CD8-positive, alpha-beta memory T cell (primary cell): ENCODE measurements at places on chromosomes 11 and 22.

- no peak for DNase-seq
Observed at GRCh38 chr11:69909561-69910518, 90.6 kb upstream of the FGF3 start.

DNA sequence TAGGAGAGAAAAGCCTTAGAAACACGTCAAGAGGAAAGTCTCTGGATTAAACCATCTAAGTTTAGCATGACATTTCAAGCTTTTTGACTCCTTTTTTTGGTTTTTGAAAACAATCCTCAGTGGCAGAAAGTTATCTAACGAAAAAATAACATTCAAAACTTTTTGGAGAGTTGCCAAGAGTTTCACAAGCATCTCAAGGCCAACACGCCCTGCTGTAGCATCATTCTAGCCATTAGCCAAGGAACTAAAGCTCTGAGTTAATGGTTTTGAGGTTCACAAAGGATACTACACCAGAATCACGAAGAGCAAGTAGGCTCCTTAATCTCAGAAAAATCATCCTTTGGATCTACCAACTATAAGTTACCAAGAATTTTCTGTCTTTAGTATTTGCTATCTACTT lies 94.8 kb downstream of the PICALM start:
- no peak for DNase-seq

- no peak for DNase-seq
Observed at GRCh38 chr22:22920104-22920654, 32.6 kb downstream of the IGLL5 start.

GRCh38 chr11:83061883-83062282 lies 9.8 kb downstream of the RAB30 start:
- no peak for DNase-seq

DNA sequence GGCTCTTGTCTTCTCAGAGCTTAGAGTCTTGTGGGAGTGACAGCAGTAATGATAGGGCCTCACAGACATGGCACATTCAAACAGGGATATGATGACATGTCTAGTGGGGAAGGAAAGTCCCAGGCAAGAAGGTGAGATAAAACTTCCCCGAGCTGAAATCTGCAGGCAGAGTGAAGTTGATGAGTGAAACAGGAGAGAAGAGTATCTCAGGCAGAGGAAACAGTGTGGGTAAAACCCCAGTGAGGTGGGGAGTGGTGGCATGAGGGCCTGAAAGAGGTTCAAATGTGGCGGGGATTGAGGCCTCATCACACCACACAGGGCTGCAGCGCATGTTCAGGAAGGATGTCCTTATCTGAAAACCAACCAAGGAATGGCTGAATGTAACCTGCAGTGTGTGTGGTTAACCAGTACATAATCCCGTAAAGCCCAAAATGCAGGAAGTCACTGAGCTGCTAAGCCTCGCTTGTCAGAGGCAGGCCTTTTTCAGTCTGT lies 153.8 kb upstream of the E2F8 start:
- DNase-seq, result no peak

- no peak for DNase-seq
Observed at GRCh38 chr11:7905549-7905948, 25.5 kb downstream of the OR10A6 start.

DNA sequence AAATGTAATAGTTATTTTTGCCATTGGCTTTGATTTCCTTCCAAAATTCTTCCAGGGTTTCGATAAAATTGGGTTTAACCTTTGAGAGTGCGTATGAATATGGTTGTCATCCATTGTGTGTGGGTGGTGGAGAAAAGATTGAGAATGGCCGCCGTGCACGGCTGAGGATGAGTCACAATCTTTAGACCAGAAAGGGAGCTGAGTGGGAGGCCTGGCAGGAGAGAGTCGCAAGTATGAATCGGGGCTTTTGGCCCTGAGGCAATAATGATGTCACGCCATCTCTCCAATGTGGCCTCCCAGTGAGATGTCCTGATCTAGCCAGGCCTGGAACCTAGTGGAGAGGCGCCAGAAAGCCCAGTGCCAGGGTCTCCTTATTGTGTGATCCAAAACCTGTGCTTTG lies 33.1 kb upstream of the SMPD1 start:
- DNase-seq, result no peak

DNA sequence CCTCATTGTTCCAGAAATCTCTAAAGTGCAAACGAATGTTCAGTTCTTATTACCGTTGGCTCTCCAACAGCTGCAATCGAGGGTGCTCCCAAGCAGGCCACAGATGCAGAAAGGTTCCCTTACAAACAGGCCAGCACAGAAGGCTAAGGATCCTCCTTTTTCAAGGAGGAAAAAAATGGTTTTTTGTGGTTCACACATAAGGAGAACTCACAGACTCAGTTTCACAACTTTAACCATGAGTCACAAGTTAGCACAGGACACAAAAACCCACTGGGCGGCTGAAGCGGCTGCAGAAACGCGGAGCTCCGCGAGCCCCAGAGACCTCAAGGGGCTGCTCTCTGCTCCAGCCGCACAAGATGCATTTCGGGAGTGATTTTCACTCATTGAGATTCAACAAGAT lies 98.2 kb upstream of the PRR5 start:
- no peak for DNase-seq

- DNase-seq, result no peak
Observed at GRCh38 chr11:45724153-45724552, 58.7 kb upstream of the CHST1 start.

- DNase-seq, result no peak
Observed at GRCh38 chr11:68052137-68052873, 13.5 kb downstream of the TCIRG1 start.

DNA sequence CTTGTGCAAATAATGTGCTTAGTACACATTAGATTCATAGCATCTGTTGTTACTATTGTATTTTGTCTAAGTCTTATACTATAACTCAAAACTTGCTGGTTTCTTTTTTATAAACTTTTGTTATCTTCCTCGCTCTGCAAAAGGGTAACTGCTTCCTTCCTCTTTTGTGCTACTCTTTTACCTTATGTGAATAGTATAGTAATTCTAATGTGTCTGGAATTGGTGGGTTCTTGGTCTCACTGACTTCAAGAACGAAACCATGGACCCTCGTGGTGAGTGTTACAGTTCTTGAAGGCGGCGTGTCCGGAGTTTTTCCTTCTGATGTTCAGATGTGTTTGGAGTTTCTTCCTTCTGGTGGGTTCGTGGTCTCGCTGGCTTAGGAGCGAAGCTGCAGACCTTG lies 563.1 kb upstream of the LUZP2 start:
- DNase-seq, result no peak

DNA sequence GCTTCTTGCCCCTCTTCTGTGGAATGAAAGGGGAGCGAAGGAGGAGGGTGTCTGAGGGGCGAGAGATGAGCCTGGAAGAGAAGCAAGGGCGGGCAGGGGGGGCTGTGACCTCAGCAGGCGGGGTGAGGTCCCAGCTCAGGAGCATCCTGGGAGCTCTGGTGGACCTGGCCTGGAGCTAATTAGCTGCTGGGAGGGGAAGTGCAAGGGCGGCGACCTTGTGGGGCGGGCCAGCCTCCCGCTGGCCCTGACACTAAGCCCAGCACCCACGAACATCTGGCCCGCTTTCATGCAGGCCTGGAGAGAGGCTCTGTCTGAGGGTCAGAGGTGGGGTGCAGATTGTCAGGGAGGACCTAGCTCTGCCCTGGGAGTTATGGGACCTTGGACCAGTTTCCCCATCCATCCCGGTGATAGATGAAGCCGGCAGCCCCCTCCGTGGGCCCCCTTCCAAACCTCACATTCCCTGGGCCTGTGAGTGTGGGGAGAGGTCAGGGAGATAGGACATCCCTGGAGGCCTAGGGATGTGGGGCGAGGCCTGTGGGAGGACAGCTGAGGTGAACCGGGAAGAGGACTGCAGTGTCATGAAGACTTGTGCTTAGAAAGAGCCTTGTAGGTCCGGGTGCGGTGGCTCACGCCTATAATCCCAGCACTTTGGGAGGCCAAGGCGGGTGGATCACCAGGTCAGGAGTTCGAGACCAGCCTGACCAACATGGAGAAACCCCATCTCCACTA lies 28.5 kb upstream of the CD82 start:
- no peak for DNase-seq

DNA sequence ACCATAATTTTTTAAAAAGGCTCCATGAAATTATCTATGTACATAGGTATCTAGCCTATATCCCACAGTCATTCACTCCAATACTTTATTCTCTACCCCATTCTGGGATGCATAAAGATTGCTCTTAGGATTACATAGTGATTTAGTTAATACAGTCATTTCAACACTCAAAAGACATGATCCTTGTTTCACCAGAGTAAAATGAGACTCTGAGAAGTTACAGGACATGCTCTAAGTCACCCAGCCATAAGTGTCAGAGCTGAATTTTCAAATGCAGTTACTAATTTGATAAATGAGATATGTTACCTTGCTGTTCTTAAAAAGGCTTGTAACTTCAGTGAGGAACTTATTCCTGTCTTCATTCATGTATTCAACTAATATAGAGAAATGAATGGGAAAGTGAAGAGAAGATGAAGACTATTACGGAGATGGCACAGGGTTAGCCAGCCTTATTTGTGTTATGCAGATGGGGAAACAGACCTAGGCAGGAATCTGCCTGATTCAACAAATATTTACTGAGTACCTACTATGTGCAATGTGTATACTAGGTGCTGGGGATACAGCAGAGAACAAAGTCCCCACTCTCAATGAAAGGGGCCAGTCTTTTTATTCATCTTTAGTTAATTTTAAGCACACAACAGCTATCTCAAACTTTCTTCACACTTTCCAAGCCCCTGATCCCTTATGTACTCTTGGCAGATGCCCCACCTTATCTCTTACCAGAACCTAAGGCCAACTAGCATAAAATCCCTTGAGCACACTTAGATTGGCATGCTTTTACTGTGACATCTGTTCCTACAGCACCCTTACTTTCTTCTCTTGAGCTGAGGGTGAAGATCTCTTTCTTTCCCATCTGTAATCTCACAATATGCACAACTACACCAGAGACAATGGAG lies 21.6 kb downstream of the MAPK1 start:
- DNase-seq, result no peak

- DNase-seq, result peak; percentile 33
Observed at GRCh38 chr11:70586261-70587074, 188.1 kb downstream of the CTTN start.

DNA sequence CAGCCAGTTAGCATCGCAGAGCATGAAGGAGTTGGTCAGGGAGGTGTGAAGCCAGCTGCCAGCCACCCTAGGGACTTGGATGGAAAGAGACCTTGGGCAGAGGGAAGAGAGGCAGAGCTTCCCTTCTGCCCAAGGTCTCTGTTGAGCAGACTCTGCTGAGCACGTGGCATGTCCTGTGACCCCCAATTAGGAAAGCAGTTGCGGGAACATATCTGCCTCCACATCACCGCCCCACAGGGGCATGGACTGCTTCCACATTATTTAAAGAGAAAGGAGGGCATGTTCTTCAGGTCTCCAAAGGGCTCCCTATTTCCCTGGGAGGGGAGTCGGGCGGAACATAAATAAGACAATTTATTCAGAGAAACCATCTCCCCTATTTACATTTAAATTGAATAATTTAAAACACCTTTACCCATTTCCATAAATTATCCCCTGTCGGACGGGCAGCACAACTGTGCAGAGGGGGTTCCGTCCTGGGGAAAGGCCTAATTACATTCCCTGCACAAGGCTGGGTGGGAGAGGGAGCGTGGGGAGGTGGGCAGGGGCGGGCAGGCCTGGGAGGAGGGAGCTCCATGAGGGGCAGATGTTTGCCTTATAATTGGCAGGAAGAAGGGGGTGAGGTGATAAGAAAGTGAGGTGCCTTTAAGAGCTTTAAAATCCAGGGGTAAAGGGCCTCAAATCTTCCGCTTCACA lies 88.8 kb upstream of the THY1 start:
- DNase-seq, result no peak

DNA sequence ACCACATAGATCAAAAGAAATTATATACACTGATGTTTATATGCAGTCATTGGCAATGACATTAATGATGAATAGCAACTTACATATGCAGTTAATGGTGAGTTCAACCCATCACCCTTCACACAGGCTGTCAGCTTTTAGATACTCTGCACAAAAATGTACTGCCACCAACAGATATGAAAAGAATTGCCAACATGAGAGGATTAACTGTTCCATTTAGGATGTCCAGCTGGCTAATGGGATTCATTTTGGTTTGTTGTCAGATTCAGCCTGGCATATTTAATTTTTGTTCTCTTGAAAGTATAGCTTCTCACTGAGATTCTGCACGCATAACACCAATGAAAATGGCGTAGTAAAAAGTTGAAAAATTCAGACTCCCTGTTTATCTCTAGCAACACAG lies 554.0 kb upstream of the ARHGAP42 start:
- DNase-seq, result no peak

DNA sequence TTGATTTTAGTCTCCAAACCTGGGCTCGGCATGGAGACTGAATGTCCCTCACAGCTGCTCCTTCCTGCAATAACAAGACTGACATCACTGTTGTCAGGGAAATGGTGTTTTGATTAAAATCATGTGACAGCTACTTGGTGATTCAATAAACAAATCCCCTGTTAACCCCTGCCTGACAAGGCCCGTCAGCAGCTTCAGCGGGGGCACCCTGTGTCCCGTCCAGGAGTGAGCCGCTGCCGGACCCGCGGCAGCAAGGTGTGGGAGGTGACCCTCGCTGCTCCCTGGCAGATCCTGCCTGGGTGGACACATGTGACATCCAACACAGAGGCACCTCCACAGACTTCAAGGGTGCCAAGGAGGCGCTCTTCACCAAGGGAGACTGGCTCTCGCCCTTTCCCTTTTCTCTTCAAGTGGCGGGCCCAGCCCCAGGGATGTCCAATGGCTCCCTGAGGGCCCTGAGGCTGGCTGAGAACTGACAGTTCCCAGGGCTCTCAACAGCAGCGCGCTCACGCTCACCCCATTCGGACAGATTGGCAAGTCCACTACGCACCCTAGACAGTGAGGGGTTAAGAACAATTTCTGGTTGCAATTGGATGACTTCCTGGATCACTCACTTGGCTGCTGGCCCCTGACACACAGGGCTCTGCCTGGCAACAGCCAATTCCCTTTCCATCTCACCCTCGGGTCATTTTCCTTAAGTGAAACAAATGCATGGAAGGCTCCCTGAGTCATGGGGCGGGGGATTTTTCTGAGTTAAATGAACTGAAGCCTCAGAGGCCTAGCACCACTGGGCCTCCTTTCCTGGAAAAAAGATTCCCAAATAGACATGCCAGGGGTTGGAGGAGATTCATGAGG lies 30.7 kb downstream of the PPP2R1B start:
- DNase-seq, result no peak

- DNase-seq, result no peak
Observed at GRCh38 chr11:34549271-34549670, 35.7 kb upstream of the ELF5 start.

- DNase-seq, result no peak
Observed at GRCh38 chr22:28791124-28791523, 9.2 kb downstream of the XBP1 start.
